ENCODE measurements at places on chromosomes 3 and 15. TPM values are rescaled to one million over a fixed set of nuclear protein-coding genes. Genes with fewer than 3 reads are reported as not detected.

GRCh38 chr3:51477360-51477711 is 22.5 kb downstream of the DCAF1 start:
- no peak for DNase-seq
- H3K36me3 ChIP-seq, result peaks cover 22% of the 10 kb centered on the region
- no peak overlapping the region for H3K4me3 ChIP-seq

The ADIPOQ gene
- total RNA-seq, result not detected

The TMEM158 gene
- 18.5 TPM for total RNA-seq

DNA sequence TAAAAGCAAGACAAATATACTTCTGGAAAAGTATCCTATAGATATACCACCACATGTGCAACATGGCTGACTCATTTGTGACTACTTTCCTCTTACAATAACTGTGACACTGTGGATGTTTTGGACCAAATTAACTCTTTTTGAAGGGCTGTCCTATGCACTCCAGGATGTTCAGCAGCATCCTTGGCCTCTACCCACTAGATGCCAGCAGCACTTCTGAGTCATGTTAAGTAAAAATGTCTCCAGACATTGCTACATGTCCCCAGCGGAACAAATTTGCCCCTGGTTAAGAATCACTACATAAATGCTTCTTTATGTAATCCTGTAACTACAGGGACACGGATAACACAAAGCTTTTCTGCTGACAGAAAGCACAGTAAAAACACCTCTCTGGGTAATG is 32.0 kb downstream of the RUVBL1 start:
- H3K36me3 ChIP-seq, result peaks cover 67% of the 10 kb centered on the region
- DNase-seq, result no peak
- no peaks in the 10 kb centered on the region for H3K27me3 ChIP-seq
- no peak overlapping the region for H3K4me3 ChIP-seq
- peaks cover 28% of the 10 kb centered on the region for H3K4me1 ChIP-seq
- no peak overlapping the region for H3K27ac ChIP-seq

- no peaks in the 10 kb centered on the region for H3K36me3 ChIP-seq
- H3K27me3 ChIP-seq, result no peaks in the 10 kb centered on the region
- DNase-seq, result no peak
- no peak overlapping the region for H3K27ac ChIP-seq
Measured at GRCh38 chr3:162007722-162008121, 511.1 kb downstream of the OTOL1 start.

GRCh38 chr3:23805210-23805632 is 534 bp upstream of the UBE2E1 start:
- peaks cover 17% of the 10 kb centered on the region for H3K36me3 ChIP-seq
- peak overlapping the region; percentile 90 for H3K4me3 ChIP-seq
- H3K27ac ChIP-seq, result peak overlapping the region; percentile 88
- DNase-seq, result no peak
- H3K27me3 ChIP-seq, result no peaks in the 10 kb centered on the region
